ENCODE measurements at places on chromosomes 5 and 9.

- no peak for DNase-seq
Observed at GRCh38 chr5:139646912-139647505, 1.1 kb upstream of the CXXC5 start.

GRCh38 chr5:39599721-39600431, 175.1 kb upstream of the DAB2 start:
- DNase-seq: no peak

DNA sequence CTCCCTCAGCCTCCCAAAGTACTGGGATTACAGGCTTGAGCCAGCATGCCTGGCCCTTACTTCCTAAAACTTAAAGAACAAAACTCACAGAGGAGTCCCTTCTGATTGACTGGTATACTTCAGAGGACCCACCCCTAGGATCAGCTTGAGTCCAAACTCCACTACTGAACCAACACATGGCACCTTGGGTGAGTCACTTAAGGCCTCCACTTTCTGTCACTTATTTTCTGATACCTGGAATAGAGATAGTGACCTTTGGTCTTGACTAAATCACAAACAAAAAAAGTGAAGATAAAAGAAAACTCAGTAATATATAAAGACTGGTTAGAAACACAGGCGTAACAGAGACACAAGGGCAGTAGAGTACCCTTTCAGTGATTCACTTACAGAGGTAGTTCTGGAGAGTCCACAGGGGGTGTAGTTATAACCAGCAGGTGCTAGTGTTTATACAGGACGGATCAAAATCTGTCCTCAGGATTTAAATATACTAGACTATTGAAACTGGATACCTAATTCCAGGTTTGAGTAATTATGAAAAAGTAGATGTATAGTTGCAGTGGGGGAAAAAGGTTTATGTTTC, 274.3 kb upstream of the ANKRD55 start:
- no peak for DNase-seq

DNA sequence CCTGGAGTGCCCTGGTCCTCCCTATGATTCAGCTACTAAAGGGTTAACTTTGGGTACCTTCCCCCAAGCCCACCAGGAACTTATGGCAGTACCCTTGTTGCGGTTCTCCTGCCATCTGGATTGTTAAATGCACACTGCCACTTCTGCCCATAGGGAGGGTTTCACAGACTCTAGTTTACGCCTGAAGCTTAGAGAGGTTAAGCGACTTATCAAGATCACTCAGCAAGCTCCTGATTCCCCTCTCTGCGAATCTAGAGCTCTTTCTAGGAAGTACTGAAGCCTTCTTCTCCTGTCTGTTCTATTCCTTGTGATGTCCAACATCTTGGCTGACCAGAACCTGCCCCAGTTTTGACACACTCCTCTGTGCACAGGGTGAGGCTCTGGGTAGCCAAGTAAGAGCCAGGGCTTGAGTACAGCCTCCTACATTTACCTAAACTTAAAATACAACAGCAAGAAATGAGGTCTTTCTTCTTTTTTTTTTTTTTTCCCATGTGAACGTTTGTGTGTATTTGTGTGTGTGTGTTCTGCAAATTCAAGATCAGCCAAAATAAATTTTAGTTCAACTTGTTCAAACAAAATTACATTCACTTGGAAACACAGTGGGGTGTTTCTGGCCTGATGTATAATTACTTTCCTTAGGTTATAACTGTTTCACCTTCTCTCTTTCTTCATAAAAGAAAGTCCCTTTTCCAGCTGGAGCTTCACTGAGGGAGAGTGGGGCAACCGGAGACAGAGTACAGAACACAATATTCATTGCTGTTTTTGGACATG, 28.7 kb upstream of the KLF4 start:
- no peak for DNase-seq

GRCh38 chr5:112186401-112186990, 232.6 kb downstream of the EPB41L4A start:
- no peak for DNase-seq

GRCh38 chr9:87667164-87667738, 58.7 kb upstream of the CTSL start:
- DNase-seq: no peak

DNA sequence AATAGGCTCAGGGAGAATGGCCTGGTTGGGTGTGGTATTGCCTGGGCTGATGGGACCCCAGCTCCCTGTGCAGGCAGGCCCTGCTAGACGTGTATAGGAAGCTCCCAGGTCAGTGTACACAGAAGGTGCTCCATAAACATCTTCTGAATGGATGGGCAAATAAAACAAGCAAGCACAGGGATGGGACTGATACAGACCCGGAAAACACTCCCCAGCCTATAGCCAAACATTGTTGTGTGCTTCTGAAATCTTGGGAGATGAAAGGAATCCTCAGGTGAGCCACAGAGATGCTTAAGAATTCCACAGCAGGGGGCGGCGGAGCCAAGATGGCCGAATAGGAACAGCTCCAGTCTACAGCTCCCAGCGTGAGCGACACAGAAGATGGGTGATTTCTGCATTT, 151.8 kb downstream of the ENTREP1 start:
- no peak for DNase-seq

DNA sequence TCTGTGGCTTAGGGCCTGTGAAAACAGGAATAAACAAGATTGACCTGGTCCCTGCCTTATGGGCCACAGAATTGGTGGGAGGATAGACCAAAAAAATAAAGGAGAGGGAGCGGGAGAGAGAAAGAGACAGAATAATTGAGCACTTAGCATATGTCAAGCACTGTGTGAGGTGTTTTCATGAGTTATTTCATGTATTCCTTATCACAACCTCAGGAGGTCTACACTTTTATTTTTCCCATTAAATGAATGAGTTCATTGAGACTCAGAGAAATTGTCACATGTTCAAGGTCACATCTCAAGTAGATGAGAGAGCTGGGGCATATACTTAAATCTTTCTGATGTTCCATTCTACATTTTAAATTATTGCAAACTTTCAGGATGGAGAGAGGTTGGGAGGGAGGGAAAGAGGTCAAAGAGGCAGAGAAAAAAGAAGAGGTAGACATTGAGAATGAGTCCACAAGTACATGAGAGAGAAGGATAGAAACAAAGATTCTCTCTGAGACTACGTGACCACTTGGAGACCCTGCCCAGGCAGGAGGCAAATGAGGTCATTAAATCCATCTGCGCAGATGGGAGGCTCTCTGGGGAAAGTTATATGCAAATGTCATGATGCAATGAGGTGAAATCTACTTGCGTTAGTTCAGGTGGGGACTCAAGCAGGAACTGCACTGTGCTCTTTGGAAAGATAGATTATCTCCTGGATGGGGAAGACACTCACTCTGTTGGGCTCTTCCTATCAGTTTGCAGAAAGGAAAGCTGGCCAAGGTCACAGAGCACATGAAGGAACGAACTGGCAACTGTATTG, 241.5 kb downstream of the PAPPA start:
- DNase-seq: no peak

DNA sequence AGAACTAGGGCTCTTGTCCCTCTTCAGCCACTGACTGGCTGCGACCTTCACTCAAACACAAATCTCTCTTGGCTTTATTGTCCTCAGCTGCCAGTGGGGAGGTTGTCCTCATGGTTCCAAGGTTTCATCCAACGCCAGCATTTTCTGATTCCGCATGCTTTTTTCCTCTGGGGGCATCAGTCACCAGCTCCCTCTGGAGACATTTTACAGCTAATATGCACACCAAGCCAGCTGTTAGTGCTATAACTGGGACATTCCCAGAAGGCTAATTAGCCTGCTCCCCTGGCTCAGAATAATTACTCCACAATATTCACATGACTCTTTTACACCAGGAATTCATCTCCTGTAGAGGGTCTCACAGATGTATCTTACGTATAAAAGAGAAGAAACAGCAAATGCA, 193.6 kb upstream of the ANKRD55 start:
- no peak for DNase-seq

GRCh38 chr5:153617190-153617589, 126.7 kb downstream of the GRIA1 start:
- DNase-seq: no peak

GRCh38 chr5:9059920-9060691, 485.8 kb downstream of the SEMA5A start:
- DNase-seq: no peak

- peak; percentile 10 for DNase-seq
Observed at GRCh38 chr9:91659529-91660495, 236.2 kb upstream of the NFIL3 start.

- DNase-seq: no peak
Observed at GRCh38 chr5:75138689-75139088, 86.3 kb upstream of the GCNT4 start.

DNA sequence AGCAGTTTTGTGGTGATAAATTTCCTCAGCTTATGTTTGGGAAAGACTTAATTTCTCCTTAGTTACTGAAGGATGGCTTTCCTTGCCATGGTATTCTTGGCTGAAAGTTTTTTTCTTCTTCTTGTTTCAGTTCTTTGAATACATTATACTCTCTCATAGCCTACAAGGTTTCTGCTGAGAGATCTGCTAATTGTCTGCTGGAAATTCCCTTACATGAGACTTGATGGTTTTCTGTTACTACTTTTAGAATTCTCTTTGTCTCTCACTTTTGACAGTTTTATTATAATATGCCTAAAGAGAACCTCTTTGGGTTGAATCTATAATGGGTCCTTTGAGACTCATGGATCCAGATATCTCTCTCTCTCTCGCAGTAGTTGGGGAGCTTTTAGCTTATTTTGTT, 693.6 kb downstream of the PRELID2 start:
- no peak for DNase-seq

DNA sequence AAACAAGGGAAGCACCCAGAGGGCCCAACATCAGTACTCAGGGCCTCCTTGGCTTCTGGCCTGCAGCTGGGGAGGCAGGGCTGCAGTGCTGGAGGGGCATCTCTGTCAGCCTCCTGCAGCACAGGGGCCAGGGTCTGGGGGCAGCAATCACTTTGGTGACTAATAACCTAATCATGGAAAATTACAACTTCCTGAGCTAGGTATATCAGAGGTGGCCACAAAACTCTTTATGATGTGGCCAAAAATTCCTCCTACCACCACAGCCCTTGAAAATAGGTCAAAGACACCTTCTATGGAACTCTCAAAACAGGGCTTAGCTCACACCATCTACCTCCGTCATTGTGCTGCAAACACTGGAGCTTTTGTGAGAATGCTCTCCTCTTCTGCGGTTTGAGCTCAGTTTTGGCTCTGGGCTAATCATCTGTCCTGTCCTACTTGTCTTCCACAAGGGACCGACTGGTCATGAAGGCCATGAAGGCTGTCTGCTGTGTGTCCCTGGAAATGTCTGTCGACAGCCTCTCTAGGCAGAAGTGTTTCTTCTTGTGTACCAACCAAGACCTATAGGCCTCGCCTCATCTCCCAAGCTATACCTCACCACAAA, 28.6 kb downstream of the CSF2 start:
- no peak for DNase-seq

- DNase-seq: peak; percentile 65
Observed at GRCh38 chr5:135364421-135365262, 34.4 kb downstream of the MACROH2A1 start.

GRCh38 chr9:87650611-87651295, 75.2 kb upstream of the CTSL start:
- no peak for DNase-seq

DNA sequence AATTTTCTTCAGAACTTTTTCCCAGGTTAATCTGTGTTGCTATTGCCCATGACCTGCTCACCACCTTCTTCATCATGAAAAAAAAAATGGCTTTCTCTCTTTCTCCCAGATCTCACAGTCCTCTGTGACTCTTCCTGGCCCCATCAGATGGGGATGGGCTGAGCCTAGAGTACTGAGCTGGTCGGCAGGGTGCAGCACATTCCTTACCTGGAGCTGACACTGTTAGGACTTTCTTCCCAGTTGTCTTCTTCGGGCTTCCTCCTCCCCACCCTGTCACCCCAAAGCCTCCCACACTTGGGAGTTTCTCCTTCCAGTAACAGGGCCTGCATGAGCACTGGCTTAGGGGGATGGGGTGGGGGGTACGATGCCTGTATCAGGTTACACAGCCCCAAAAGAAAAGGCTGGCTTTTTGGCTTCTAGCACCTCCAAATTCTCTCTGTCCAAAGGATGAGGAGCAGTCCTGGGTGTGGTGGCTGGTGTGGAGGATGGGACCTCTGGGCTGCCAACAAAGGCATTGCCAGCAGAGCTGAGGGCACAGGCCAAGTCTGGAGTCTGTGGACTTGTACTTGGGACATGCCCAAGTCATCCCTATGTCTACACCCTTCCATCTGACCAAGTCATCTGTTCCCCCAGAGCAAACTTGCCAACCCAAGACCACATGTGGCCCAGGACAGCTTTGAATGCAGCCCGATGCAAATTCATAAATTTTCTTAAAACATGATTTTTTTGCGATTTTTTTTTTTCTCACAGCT, 68.0 kb upstream of the HSPA9 start:
- no peak for DNase-seq

DNA sequence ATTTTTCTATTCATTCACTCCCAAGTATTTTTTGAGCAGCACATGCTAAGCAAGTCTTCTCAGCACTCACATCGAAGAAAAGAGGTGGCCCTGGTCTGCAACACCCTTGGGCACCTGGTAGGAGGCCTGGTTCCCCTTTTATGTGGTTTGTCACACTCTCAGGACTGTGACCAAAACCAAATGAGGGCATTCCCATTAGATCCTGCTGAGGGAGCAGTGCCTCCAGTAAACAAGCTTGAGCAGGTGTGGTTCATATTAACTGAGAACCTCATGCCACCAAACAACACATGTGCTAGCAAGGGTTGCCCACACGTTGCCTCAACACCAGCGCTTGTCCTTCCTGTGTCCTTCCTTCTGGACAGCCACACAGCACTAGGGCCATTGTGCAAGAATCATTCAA, 26.9 kb upstream of the SYK start:
- DNase-seq: no peak

DNA sequence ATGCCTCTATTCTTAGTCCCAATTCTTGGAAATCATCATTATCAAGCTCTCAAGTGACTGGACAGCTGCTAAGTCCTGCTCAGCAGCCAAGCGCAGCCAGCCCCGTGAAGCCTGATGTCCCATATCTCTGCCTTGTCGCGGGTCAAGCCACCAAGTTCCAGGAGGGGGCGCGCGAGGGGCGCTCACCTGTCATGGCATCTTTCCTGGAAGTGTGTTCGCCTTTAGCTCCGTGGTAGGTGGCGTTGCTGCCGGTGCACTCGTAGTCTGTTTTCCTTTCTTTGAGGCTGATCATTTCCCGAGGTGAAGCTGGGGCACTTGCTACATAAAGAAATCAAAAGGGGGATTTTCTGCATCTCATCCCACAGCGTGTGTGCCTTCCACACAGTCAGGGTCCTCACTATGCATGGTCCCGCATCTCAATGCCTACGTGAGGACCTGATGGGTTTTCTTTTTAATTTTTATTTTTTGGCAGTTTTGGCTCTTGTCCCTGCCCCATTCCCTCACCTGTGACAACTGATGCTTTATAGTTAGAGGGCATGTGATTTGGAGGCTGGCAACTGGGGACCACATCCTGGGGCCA, 227.0 kb upstream of the DAP start:
- peak; percentile 36 for DNase-seq

- DNase-seq: no peak
Observed at GRCh38 chr9:133003071-133003461, 24.6 kb downstream of the GFI1B start.
